ENCODE measurements at places on chromosomes 7 and 10. TPM values are rescaled to one million over a fixed set of nuclear protein-coding genes. Genes with fewer than 3 reads are reported as not detected.

Gene FBXO24
- not detected for total RNA-seq

Gene AKR1D1
- not detected for total RNA-seq

Gene OR2A42
- total RNA-seq = 0.30 TPM

Gene SEMA3C
- 1.2 TPM for total RNA-seq

Gene PIK3AP1
- 1.5 TPM for total RNA-seq

Gene PTPRN2
- total RNA-seq = 1.6 TPM

Gene PITX3
- not detected for total RNA-seq

Gene SLC26A4
- total RNA-seq = 0.10 TPM

Gene CALY
- 1.8 TPM for total RNA-seq

Gene SPDYE2
- 0.39 TPM for total RNA-seq

Gene MRLN
- not detected for total RNA-seq

- H3K36me3 ChIP-seq = no peaks in the 10 kb centered on the region
- H3K27me3 ChIP-seq = no peaks in the 10 kb centered on the region
- no peak overlapping the region for H3K4me3 ChIP-seq
- H3K27ac ChIP-seq = no peak overlapping the region
- no peak for DNase-seq
- H3K4me1 ChIP-seq = no peaks in the 10 kb centered on the region
These were observed 278.8 kb downstream of the TNS3 start for GRCh38 chr7:47303014-47303694.

DNA sequence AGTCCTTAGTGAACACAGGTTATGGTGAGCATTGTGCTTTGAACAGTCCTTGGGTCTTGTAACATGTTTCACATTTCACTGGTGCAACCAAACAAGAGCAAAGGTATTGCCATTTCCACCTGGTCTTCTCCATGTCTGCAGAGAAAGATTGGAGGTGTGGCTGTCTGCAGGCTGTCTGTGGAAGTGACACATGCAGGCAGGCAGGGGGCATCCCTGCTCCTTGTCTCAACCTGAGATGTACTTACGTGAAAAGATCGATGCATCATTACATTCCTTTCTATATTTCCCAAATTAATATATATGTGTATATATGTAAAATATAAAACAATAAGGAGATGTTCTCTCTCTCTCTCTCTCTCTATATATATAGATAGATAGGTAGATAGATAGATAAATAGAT is 54.3 kb downstream of the LRRC18 start:
- no peak for DNase-seq
- no peak overlapping the region for H3K27ac ChIP-seq
- H3K4me1 ChIP-seq = no peaks in the 10 kb centered on the region
- no peaks in the 10 kb centered on the region for H3K27me3 ChIP-seq
- H3K4me3 ChIP-seq = no peak overlapping the region

DNA sequence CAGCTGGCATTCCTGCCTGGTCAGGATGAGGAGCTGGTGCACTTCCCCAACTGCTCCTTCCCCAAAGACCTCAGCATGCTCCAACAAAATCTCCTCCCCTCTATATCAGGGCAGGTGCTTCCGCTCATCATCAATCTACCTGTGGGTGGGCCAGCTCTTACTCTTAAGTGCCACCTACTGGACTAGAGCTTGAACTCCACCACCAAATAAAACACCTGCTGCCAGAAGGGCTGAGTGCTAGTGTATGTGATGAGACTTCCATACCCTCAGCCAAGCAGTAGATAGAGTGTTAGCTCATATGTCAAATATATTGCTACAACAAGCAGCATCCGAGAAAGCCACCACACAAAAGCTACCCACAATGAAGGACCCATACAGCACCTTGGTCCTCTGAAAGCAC is 264.3 kb downstream of the RNLS start:
- no peaks in the 10 kb centered on the region for H3K4me1 ChIP-seq
- no peak overlapping the region for H3K4me3 ChIP-seq
- H3K36me3 ChIP-seq = no peaks in the 10 kb centered on the region
- no peaks in the 10 kb centered on the region for H3K27me3 ChIP-seq
- H3K27ac ChIP-seq = no peak overlapping the region

- DNase-seq = no peak
- no peak overlapping the region for H3K27ac ChIP-seq
- peaks cover 14% of the 10 kb centered on the region for H3K4me1 ChIP-seq
- H3K36me3 ChIP-seq = peaks cover 6% of the 10 kb centered on the region
These were observed 3.1 kb upstream of the AIFM2 start for GRCh38 chr10:70135684-70136083.

DNA sequence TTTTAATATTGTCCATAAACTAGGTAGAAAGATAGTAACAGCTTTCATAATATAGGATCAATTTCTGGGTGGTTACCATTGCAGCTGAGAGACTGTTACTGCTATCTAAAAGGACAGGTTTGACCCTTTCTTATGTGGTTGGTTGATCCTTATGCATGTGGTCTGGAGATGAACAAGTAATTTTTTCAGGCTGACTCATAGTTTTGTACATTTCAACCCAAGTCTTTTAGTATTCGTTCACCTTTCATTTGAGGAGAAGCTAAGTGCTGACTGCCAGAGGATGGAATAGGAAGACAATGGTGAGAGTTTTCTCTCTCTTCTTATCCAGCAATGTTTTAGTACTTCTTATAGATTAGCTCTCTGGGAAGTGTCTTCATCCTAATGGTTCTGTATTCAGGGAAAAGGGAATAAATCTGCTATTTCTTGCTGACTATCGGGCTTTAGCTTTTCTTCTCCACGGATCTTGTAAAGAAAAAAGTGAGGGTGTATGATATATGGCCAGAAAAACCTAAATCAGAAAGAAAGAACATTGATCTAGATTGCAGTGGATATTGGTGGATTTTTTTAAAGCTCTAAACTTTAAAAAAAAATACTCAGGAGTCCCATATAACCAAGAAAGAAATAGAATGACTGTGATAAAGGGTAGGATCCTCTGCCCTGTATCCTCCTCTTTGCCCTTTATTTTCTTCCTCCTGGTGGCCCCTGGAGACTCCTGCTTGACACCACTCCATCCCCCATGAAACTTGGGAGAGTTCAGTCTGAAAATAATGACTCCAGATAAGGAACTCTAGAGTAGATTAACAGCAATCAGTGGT is 88.0 kb downstream of the CPED1 start:
- H3K4me3 ChIP-seq = no peak overlapping the region
- no peaks in the 10 kb centered on the region for H3K4me1 ChIP-seq
- H3K27me3 ChIP-seq = no peaks in the 10 kb centered on the region

DNA sequence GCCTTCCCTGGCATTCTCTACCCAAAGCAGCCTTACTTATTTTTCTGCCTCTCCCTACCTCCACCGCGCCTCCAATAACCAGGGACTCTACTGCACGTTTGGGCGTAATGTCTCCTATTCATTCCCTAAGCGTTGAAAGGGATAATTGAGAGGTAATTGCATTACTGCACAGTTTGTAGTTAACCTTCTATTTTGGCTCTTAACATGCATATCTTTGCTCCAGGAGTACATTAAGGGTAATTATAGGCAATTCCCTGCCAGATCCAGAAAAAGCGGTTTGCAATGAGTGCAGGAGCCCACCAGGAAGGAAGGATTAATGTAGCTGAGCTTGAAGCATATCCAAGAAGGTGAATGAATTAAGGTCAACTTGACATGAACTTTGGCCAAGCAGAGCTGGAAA is 558.4 kb downstream of the TYW1 start:
- no peak overlapping the region for H3K27ac ChIP-seq
- H3K4me3 ChIP-seq = no peak overlapping the region
- H3K27me3 ChIP-seq = no peaks in the 10 kb centered on the region
- H3K36me3 ChIP-seq = no peaks in the 10 kb centered on the region
- no peaks in the 10 kb centered on the region for H3K4me1 ChIP-seq
